AG09309 (cell line): ENCODE measurements at places on chromosomes 1 and 21.

DNA sequence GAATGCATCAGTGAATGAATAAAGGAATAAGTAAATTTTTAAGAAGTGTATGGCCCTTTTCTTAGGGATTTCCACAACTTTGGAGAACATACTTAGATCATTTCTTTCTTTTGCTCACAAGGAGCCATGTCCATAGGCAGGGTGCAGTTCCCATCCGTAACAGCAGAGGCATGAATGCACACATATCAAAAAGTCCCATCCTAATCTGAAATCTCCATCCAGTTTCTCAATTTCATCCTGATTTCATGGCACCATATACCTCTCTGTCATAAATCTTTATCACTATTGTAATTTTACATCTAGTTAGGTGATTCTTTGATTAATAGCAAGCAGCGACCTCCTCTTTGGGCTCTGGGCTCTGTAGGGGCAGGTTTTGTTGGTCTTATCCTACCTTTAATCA lies 359.2 kb downstream of the RRAGC start:
- no peak for DNase-seq

DNA sequence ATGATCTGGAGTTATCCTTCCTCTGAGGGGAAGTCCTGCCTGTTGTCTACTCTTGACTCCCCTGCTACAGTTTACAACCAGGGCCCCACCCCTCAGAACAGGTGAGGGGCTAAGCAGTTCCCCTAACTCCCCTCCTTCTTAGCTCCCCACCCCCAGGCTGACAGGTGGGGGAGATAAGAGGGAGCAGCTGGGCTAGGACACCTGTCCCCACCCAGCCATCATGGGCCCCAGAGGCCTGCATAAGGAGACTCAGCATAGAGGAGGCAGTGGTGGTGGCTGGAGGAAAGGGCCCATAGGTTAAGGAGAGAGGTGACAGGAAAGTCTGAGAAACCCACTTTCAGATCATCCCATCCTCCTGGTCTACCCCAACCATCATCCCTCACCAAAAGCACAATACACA lies 6.8 kb downstream of the MEF2D start:
- DNase-seq: no peak

DNA sequence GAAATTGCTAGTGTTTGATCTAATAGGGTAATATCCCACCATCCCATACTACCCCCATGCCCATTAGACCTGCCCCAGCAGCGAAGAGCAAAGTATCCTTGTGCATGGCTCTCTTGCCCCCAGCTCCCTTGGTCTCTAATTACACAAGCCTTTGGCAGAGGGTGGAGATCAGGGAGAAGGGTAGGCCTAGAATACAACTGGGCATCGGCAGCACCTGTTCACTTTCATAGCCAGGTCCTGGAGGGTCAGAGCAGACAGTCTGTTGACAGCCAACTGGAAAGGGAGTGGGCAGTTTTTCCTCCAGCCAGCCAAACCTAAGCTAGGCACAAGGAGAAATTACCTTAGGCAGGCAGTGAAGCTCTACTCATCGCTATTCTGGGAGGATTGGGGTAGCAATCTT lies 2.7 kb upstream of the PIGC start:
- DNase-seq: no peak

DNA sequence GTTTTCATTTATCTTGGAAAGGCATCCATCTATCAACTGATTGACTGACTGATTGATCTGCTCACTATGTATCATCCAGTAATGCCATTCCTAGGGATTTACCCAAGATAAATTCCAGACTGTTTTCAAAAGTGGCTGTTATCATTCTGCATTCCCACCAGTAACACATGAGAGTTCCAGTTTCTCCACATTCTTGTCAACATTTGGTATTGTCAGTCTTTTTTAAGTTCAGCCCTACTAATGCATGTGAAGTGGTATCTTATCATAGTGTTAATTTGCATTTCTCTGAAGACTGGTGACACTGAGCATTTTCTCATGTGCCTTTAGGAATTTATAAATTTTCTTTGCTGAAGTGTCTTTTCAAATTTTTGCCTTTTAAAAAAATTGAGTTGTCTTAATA lies 99.6 kb downstream of the SIM2 start:
- no peak for DNase-seq

GRCh38 chr1:157993918-157994605 lies 617 bp downstream of the KIRREL1 start:
- no peak for DNase-seq

DNA sequence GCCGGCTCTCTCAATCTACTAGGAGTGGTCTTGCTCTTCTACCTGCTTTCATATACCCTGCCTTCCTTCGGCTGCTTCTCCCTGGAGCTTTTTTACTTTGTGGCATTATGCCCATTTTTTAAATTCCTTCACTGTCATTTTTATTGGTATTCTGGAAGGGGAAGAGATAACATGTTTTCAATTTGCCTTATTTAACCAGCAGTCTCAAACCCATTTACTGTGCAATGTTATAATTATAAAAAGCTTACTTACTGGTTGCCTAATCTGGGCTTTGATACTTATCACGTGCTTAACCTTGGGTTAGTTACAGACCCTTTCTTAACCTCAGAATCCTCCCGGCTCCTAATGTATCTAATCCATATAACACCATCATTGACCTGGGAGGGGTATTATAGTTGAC lies 128.1 kb downstream of the SIPA1L2 start:
- no peak for DNase-seq

- DNase-seq: no peak
Observed at GRCh38 chr21:31366825-31367224, 22.8 kb upstream of the TIAM1 start.
